Neural crest cell (in vitro differentiated cells): ENCODE measurements at places on chromosomes 4 and X. TPM values are rescaled to one million over a fixed set of nuclear protein-coding genes. Genes with fewer than 3 reads are reported as not detected.

The AKAP14 gene
- not detected in 2 replicates for total RNA-seq

The ARSJ gene
- total RNA-seq, result 0.49 and 0.89 TPM in 2 replicates

The CNKSR2 gene
- total RNA-seq, result 21.0 and 22.4 TPM in 2 replicates

The PABPC5 gene
- 10.0 and 10.3 TPM in 2 replicates for total RNA-seq

The XK gene
- 0.12 and 0.20 TPM in 2 replicates for total RNA-seq

The MFSD8 gene
- 17.8 and 19.4 TPM in 2 replicates for total RNA-seq

The RAB9B gene
- total RNA-seq, result 3.4 and 3.7 TPM in 2 replicates

The SETD7 gene
- 11.1 and 11.4 TPM in 2 replicates for total RNA-seq

The GPR143 gene
- total RNA-seq, result 2.4 and 2.7 TPM in 2 replicates

The SNCA gene
- total RNA-seq, result 29.6 and 29.7 TPM in 2 replicates

The VEGFC gene
- 2.5 and 3.1 TPM in 2 replicates for total RNA-seq

The CCDC149 gene
- 9.2 and 11.9 TPM in 2 replicates for total RNA-seq

The CLCN4 gene
- 8.8 and 9.0 TPM in 2 replicates for total RNA-seq

The SPP1 gene
- total RNA-seq, result 14.2 and 23.5 TPM in 2 replicates

The IQCM gene
- total RNA-seq, result not detected in 2 replicates

The FAM133A gene
- total RNA-seq, result 0.58 and 0.86 TPM in 2 replicates

The LRP2BP gene
- 0.07 TPM in 1 of 2 replicates, not detected in the other for total RNA-seq

The GYG2 gene
- 75.6 and 77.9 TPM in 2 replicates for total RNA-seq

The DCAF12L2 gene
- 2.9 and 3.3 TPM in 2 replicates for total RNA-seq

The POLA1 gene
- 76.5 and 77.7 TPM in 2 replicates for total RNA-seq

The NUDT9 gene
- 22.6 and 25.4 TPM in 2 replicates for total RNA-seq

The BRS3 gene
- not detected in 2 replicates for total RNA-seq

The ITGB1BP2 gene
- 7.1 and 10.2 TPM in 2 replicates for total RNA-seq

The AMTN gene
- not detected in 2 replicates for total RNA-seq

The USO1 gene
- 41.2 and 45.5 TPM in 2 replicates for total RNA-seq

The YIPF7 gene
- 0.47 and 0.80 TPM in 2 replicates for total RNA-seq

The FUNDC1 gene
- total RNA-seq, result 18.3 and 19.4 TPM in 2 replicates

The SLC10A4 gene
- 2.0 and 2.2 TPM in 2 replicates for total RNA-seq

The RPS6KA6 gene
- total RNA-seq, result 7.8 and 8.8 TPM in 2 replicates

The FRMD7 gene
- total RNA-seq, result 0.21 and 0.52 TPM in 2 replicates

The MEPE gene
- total RNA-seq, result not detected in 2 replicates

The CT83 gene
- total RNA-seq, result not detected in 2 replicates

The EGFL6 gene
- total RNA-seq, result 0.11 TPM in 1 of 2 replicates, not detected in the other

The MAGEA8 gene
- total RNA-seq, result not detected in 2 replicates

The TREX2 gene
- 0.77 and 1.6 TPM in 2 replicates for total RNA-seq

The CT45A1 gene
- total RNA-seq, result not detected in 2 replicates

The NAP1L2 gene
- 7.2 and 7.3 TPM in 2 replicates for total RNA-seq

The USP17L30 gene
- not detected in 2 replicates for total RNA-seq

The PI4K2B gene
- 10.7 and 11.6 TPM in 2 replicates for total RNA-seq

The GAGE1 gene
- not detected in 2 replicates for total RNA-seq

The BEND2 gene
- not detected in 2 replicates for total RNA-seq

The CPE gene
- total RNA-seq, result 65.2 and 68.8 TPM in 2 replicates

The CHIC1 gene
- total RNA-seq, result 8.1 and 8.5 TPM in 2 replicates

The MUC7 gene
- not detected in 2 replicates for total RNA-seq

The UCHL1 gene
- total RNA-seq, result 265 and 285 TPM in 2 replicates

The CLDN34 gene
- 0.30 and 0.33 TPM in 2 replicates for total RNA-seq

The DIPK2B gene
- total RNA-seq, result not detected in 2 replicates

The DCAF4L1 gene
- 0.20 and 0.26 TPM in 2 replicates for total RNA-seq

The SEPTIN11 gene
- 187 and 192 TPM in 2 replicates for total RNA-seq

The SMR3B gene
- not detected in 2 replicates for total RNA-seq

The FAM114A1 gene
- total RNA-seq, result 11.3 and 13.4 TPM in 2 replicates

The TCEAL9 gene
- 42.8 and 46.4 TPM in 2 replicates for total RNA-seq

The ACE2 gene
- total RNA-seq, result not detected in 2 replicates

The P2RY4 gene
- 0.19 TPM in 1 of 2 replicates, not detected in the other for total RNA-seq

The SOWAHD gene
- 0.32 and 0.40 TPM in 2 replicates for total RNA-seq

The ENAM gene
- total RNA-seq, result not detected in 2 replicates

The TEX11 gene
- total RNA-seq, result not detected in 2 replicates

The FATE1 gene
- total RNA-seq, result not detected in 2 replicates

The ARAP2 gene
- 0.93 TPM in 2 replicates for total RNA-seq
